Kidney glomerular epithelial cell (primary cell): ENCODE measurements at places on chromosomes 6 and 20.

DNA sequence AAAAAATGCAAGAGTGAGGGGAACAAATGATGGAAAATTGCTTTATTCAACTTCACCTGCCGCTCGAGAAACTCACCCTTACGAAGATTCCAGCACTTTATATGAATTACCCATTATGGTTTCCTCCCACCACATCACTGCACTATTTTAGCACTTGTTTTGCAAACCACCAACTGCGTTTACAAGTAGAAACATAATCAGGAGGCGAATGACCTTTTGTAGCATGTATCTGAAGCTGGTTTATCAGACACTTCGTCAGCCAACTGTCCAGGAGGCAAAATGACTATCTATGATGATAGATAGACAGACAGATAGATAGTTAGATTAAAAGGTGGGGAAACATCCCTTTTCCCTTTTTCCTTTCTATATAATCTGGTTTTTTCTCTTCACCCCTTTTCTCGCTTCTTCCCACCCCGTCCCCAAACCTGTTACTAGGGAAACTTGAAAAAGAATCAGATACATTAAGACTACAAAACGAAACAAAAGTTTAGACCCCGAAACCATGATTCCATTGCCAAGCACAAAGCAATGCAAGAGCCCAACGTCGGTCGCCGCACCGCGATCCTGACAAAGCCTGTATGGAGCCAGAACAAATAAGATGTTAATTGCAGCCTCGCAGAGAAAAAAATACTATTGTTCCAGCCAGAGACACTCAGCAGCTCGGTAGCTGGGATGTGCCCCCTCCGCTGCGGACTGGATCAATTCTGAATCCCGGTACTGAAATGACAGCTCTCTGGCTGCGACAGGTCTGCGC lies 933 bp upstream of the ADGRB3 start:
- no peak for DNase-seq

- DNase-seq = no peak
Observed at GRCh38 chr6:110761371-110761770, 53.9 kb downstream of the CDK19 start.

DNA sequence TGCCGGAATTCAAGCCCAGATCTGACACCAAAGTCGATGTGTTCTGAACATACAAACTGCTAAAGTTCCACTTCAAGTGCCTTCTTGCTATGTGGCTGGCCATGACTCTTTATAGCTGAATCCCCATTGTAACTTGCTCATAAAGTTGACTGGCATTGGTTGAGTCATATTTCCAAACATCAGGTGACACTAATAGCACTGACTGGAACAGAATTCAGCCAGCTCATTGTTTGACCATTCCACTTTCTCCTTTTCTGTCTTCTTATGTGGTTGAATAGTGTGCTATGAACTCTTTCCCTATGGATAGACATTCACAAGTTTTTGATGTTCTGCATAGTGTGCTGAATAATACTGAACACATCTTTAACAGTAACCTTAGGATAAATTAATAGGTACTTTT lies 266.2 kb upstream of the ZFP64 start:
- DNase-seq = no peak

GRCh38 chr6:20777801-20778200 lies 243.5 kb downstream of the CDKAL1 start:
- no peak for DNase-seq

GRCh38 chr6:13729891-13730290 lies 18.3 kb upstream of the RANBP9 start:
- DNase-seq = peak; percentile 7

GRCh38 chr6:152110886-152111820 lies 303.7 kb downstream of the ESR1 start:
- DNase-seq = no peak

- no peak for DNase-seq
Observed at GRCh38 chr6:80449726-80450125, 343.3 kb downstream of the BCKDHB start.

DNA sequence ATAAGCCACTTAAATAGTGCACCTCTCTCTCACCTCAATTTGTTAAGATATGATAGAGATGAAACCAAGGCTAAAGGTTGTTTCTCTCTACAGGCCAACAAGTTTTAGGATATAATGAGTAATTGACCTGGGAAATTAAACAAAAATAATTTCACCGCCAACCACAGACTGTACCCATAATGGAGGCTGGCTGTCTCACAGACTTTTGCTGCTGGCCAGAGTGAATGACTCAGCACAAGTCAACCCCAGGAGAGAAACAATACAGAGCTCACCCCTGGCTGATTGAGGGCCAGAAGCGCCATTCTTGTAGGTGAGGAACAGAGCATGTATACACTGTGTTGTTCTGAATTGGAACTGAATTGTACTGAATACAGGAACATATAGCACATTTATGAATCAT lies 99.9 kb downstream of the CAP2 start:
- peak; percentile 53 for DNase-seq

GRCh38 chr6:45822873-45823272 lies 192.8 kb downstream of the CLIC5 start:
- no peak for DNase-seq

GRCh38 chr6:103002282-103002681 lies 1608.8 kb downstream of the GRIK2 start:
- no peak for DNase-seq

GRCh38 chr6:25138233-25138933 lies 140.8 kb upstream of the CARMIL1 start:
- peak; percentile 80 for DNase-seq

- DNase-seq = no peak
Observed at GRCh38 chr20:19110881-19111460, 101.5 kb upstream of the SLC24A3 start.

GRCh38 chr20:47455133-47456040 lies 46.3 kb upstream of the NCOA3 start:
- DNase-seq = no peak

GRCh38 chr6:7264686-7265384 lies 48.2 kb downstream of the SSR1 start:
- DNase-seq = no peak

DNA sequence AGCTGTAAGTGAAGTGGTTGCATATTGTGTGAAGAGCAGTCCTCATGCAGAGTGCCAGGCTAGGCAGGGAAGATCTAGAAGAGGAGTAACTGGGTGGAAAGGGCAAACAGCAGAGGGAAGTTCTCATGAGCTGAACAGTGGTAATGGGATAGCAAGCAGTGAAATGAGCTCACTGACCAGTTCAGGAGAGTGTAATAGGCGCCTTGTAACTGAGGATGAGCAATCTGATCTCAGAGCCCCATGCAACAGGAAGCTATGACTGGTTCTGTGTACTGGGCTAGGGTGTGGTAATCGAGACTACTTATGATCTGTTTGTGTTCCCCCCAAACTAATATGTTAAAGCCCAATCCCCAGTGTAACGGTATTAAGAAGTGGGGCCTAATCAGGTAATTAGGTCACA lies 98.6 kb downstream of the RFX6 start:
- no peak for DNase-seq

- no peak for DNase-seq
Observed at GRCh38 chr6:168992446-168993144, 261.1 kb downstream of the THBS2 start.

DNA sequence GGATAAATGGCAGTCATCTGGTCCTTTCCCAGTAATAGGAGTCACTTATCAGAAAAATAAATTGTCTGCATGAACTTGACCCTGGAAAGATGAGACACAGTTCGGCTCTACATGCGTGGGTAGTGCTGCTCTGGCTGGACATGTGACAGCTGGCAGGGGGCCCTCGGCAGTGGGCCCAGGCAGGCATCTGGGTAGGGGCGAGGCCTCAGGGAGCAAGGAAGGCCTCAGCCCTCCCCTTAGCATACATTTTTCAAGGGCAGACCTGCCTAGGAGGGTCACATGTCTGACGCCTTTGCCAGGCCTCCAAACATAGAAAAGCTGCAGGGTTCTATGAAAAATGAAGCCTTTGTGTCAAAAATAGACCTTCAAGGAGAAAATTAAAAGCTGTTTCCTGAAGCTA lies 12.8 kb upstream of the ILRUN start:
- no peak for DNase-seq

- DNase-seq = no peak
Observed at GRCh38 chr20:48723308-48724264, 104.2 kb downstream of the PREX1 start.

DNA sequence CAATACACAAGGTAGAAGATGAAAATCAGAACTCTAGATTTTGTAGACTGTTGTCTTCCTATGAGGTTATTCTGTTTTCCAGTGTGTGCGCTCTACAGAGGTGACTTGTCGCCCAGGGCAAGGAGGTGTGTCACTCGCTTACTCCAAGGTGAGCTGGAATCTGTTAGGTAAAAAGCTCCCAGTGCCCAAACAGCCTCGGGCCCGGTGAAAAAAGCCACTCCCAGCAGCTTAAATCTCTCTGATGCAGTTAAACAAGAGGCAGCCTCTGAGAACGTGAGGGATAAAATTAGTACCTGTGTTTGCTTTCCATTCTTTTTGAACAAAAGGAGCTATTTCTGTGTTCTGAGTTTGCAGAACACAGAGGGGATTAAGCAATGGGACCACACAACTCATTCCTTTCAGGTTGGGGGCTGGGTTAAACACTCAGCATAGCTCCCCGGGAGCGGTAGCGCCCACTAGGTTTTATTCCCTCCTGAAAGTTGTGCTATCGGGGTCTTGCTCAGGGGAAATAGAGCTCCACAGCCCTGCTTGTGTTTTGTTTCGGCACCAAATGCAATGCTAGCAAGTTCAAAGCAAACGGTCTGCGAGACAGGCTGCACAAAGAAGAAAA lies 181.2 kb downstream of the FOXA2 start:
- no peak for DNase-seq

GRCh38 chr6:97732045-97732444 lies 449.0 kb upstream of the MMS22L start:
- no peak for DNase-seq

GRCh38 chr6:14348389-14348788 lies 230.8 kb downstream of the CD83 start:
- DNase-seq = no peak

- DNase-seq = no peak
Observed at GRCh38 chr6:6688283-6688682, 99.8 kb downstream of the LY86 start.

- DNase-seq = peak; percentile 5
Observed at GRCh38 chr6:111417946-111418345, 65.1 kb downstream of the REV3L start.

DNA sequence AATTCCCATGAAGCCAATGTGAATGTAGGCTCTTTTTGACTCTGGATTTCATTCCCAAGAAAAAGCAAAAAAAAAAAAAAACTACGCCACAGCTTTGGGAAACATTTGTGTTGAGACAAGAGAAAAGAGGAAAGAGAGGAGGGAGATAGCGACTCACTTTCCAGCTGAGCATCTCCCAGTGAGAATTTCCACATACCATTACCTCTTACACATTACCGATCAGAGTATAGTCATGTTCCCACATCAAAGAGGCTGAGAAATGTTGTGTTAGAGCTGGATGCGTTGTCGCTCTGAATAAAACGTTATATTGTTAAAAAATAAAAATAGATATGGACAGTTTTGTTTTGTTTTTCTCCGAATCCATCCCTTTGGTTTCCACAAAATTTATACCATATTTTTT lies 1019.3 kb upstream of the ADGRB3 start:
- DNase-seq = no peak

DNA sequence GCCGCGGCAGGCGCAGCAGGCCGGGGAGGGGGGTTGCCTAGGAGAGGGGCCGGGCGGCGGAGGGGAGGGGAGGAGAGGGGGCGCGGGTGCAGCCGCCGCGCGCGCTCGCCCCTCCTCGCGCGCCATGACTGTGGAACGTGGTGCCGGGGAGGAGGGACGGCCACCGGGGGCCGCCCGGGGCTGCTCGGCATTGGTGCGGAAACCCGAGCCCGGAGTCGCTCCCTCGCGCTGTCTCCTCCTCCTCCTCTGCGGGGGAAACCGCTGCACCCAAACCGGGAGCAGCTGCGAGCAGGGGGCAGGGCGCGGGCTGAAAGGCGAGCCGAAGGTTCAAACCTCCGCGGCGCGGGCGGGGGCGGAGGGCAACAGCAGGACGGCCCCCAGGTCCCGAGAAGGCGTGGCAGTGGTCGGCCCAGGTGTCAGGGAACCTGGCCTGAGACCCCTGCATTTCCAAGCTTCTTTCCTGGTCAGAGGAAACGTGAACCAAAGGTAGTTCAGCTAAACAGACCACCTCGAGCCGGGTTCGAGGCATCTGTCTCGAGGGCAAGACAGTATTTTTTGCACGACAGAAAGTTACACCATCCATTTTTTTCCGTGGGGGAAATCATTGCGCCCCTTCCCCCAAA lies 1.4 kb upstream of the TRERF1 start:
- DNase-seq = peak; percentile 36

GRCh38 chr6:53648184-53648943 lies 17.2 kb downstream of the KLHL31 start:
- DNase-seq = no peak

- no peak for DNase-seq
Observed at GRCh38 chr20:38859070-38859690, 53.7 kb downstream of the PPP1R16B start.

DNA sequence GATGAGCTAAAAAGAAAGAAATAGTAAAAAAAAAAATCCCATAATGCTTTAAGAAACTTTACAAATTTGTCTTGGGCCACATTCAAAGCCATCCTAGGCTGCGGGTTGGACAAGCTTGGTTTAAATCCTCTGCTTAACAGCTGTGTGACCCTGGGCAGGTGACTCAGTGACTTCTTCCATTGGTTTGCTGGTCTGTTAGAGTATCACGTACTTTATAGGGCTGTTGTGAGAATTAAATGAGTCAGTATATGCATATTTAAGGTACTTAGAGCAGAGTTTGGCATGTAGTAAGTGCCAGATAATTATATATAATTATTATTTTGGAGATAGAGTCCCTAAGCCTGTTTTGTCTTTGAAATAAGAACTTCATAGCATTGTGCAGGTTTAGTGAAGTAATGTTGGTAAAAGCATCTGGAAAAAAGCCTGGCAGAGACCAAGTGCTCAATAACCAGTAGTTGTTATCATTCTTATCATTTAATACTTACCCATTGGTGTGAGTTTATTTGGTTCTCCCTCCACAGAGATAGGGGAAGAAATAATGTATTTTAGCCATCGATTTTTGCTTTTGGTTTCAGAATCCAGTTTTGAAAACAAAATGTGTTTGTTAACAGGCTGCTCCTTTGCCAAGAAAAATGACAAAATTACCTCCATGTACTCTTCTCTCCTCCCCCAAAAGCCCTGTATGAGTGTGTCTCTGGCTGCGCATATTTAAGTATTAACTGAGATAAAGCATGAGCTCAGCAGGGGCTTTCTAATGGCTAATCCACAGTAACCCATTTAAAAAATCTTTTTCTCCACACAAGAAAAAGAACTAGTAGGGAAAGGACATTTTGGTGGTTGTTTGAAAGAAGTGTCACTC lies 67.2 kb downstream of the FOXO3 start:
- peak; percentile 35 for DNase-seq
